RKO (cell line): ENCODE measurements at places on chromosomes 12 and 14.

DNA sequence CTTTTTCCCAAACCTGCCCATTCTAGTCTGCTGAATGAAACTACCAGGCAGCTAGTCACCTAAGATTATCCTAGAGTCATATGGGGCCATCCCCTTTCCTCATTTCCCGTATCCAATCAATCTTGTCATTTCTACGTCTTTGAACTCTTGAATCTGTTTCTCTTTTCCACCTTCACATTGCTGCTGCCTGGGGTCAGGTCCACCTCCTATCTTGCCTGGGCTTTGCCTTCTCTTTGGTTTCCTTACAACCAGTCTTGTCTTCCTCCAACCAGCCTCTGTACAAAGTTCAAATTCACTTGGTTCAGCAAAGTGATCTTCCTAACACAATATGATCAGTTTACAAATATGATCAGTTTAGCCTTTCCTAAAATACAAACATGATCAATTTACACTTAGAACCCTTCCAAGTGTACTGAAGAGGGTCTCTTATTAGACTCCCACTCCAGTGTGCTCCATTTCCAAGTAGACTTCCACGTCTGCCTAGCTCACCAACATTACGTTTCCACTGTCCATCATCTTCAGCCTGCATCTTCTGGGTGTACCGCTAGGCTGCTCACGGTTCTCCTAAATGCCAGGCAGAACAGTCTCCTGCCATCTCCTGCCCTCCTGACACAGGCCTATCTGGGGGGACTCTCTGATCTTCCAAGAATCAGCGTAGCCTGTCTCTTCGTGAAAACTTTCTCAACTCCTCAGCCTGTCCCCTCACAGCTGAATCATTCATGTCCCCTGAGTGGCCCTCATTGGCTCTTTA lies 4.1 kb upstream of the ACVR1B start:
- no peak for DNase-seq

- no peak for DNase-seq
Observed at GRCh38 chr12:65755596-65755978, 68.7 kb upstream of the HMGA2 start.

DNA sequence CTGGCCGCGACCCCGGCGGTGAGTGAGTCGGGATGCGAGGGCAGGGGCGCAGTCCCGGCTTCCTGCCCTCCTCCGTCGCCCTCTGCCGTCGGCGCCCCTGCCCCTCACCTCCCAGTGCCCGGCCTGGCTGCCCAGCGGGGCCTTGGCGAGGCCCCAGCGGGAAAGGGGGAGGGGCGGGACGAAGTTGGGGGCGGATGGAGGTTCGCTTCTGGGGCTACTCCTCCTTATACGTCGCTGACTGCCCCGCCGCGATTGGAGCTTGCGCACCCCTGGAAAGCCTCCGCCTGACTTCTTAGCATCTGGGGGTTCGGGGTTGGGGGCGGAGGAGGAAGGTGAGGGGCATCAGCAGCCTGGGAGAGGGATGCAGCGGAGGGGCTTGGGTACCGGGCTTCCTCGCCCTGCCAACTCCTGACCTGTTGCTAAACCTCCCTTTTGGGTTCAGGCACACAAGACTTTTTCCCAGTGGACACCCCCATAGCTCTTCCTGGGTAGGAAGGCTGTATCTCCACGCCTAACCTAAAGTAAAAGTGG lies 406 bp downstream of the TMEM263 start:
- DNase-seq: peak; percentile 75

GRCh38 chr14:77640756-77641533 lies 24.5 kb upstream of the SPTLC2 start:
- DNase-seq: no peak

DNA sequence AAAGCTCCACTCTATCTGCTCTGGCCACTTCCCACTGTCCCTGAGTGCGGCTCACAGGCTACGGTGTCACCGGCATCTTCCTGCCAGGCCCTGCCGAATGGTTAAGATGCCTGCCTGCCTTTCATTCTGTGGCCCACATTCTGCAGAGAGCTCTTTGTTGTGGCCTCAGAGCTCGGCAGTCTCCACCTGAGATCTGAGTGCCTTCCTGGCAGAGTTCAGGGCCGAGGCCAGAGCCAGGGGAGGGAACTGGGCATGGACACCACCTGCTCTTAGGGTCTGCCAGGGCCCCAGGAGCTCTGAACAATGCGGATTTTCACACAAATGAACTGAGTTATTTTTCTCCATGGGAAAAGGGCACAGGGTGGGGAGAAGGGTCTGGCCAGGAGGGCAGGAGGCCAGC lies 127.2 kb downstream of the RBM19 start:
- no peak for DNase-seq

DNA sequence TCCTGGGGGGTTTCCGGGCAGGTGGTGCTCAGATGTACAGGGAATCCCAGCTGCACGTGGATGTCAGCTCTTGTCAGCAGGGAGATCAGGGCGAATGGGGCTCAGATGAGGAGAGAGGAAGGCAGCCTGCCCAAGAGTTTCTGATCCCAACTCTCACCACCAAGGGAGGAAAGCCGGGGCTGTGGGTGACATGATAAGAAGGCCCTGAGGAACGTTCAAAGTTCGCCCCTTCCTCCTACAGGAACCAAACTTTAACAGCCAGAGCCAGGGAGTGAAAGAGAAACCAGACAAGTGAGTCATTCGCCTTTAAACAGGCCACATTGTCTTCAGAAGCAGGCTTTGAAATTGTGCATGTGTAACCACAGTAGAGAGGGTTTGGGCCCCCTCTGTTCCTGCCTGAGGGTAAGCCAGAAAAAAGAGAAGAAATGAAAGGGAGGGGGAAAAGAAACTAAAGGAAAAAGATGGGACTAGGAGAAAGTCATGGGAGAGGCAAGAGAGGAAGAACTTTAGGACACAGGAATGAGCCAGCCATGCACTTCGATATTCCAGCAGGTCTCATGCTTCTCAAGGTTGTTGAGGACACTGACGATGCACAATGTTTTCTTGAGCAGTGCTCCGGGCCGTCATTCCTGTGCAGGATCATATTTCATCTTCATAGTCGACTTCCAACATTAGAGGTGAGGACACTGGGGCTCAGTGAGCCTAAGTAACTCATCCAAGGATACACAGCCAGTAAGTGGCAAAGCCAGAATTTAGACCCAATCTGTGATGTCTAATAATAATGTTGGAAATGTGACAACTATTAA lies 691.4 kb upstream of the TBX3 start:
- DNase-seq: no peak

- DNase-seq: peak; percentile 48
Observed at GRCh38 chr14:22391908-22392565, 197.0 kb downstream of the DAD1 start.

DNA sequence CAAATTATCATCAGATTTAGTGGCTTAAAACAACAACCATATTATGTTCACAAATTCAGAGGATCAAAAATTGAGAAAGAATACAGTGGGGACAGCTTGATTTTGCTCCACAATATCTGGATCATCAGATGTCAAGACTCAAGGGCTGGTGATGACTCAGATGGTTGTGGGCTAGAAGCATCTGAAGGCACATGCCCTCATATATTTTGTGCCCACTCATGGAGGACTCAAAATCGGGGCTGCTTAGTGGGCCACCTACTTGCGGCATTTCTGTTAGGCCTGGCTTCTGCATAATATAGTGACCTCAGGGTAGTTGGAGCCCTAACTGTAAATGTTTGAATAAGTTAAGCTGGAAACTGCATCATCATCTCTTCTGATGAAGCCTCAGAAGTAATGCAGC lies 584.5 kb downstream of the SLC16A7 start:
- no peak for DNase-seq

- DNase-seq: no peak
Observed at GRCh38 chr14:95374239-95374997, 54.7 kb upstream of the CLMN start.

GRCh38 chr14:66043921-66044320 lies 442.2 kb upstream of the CCDC196 start:
- peak; percentile 8 for DNase-seq

- no peak for DNase-seq
Observed at GRCh38 chr14:103897075-103897947, 30.9 kb upstream of the TDRD9 start.

- DNase-seq: no peak
Observed at GRCh38 chr12:84825149-84825548, 87.5 kb downstream of the SLC6A15 start.

DNA sequence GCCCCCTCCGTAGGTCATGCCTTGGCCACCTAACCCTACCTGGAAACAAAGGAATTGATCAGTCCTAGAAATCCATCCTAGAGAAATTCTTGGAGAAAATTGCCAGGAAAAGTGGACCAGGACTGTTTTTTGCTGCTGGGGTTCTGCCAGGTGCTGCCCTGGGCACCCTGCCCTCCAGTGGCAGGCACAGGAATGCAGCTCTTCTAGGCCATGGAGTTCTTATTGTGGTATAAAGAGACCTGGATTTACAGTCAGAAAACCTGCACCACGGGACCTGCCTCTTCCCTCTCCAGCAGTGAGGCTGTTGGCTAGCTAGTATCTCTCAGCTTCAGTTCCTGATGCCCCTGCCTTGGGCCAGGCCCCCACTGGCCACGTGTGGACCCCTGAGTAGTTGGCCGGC lies 59.7 kb downstream of the SLC24A4 start:
- peak; percentile 32 for DNase-seq

DNA sequence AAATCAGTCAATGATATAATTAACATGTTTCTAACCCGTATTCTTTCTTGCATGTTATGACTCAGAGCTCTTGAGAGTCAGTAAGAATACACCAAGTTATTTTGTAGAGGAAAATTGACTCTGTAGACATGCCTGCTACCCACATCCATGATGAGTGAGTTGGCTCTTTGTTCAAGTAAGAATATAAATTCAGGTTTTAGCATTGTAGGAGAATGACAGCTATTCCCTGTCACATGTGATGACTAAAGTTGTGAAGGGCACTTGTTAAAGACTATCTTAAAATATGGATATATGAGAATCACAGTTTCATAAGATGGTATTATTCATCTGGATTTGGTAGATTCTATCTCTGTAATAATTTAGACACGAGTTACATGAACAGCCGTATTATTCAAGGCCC lies 209.1 kb downstream of the CCDC59 start:
- no peak for DNase-seq

DNA sequence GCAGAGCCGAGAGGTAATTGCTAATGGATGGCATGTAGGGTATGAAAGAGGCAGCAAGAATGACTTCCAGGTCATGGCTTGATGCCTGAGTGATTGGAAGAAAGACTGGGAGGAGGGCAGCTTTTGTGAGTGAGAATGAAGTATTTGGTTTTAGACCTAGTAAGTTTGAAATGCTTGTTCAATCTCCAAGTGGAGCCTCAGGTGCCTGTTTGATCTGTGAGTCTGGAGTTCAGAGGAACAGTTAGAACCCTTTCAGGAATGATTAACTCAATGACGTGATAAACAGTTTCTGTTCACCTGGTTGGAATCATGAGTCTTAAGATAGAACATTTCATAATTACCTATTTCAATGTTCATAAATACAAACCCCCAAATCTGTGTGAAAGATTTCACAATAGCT lies 10.4 kb downstream of the KCNJ8 start:
- no peak for DNase-seq

DNA sequence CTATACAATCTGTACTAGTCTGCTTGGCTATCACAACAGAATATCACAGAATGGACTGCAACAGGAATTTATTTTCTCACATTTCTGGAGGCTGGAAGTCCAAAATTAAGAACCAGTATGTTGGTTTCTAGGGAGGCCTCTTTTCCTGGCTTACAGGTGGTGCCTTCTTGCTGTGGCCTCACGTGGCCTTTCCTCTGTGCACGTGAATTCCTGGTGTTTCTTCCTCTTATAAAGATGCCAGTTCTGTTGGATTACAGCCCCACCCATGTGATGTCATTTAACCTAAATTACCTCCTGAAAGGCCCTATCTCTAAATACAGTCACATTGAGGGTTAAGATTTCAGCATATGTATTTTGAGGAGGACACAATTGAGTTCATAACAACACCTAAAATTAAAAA lies 32.1 kb upstream of the C2CD5 start:
- DNase-seq: no peak

DNA sequence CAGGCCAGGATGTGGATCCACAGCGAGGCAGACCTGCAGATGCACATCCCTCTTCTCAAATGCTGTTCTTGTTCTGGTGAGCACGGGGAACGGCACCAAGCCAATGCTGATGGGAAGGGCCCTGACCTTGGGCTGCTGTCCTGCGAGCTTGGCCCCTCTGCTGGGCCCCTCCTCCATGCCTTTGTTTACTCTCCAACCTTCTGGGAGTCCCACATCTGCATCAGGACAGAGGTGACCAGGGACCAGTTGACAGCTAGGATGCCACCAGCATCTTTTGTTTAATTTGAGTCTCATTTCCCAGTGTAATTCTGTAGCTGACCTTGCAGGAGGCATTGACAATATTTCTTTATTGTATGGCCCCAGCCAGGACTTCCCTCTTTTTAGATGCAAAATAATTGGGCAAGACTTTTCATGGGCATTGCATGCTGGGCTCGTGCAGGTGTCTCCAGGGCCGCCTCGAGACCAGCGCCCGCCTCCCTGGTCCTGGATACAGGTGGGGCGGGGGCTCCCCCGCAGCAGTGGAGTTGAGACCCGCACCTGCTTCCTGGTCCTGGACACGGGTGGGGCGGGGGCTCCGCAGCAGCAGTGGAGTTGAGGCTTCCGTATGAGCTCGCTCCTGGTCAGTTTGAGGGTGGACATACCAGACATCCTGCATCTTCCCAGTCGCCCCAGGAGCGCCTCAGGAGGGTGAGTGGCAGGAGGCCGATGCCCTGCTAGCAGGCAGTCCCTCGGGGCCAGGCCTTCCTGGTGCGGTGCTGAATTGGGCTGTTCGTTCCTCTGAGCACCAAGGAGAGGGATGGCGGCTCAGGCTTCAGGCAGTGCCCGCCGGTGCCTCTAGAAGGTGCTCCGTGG lies 11.4 kb downstream of the PACS2 start:
- no peak for DNase-seq

DNA sequence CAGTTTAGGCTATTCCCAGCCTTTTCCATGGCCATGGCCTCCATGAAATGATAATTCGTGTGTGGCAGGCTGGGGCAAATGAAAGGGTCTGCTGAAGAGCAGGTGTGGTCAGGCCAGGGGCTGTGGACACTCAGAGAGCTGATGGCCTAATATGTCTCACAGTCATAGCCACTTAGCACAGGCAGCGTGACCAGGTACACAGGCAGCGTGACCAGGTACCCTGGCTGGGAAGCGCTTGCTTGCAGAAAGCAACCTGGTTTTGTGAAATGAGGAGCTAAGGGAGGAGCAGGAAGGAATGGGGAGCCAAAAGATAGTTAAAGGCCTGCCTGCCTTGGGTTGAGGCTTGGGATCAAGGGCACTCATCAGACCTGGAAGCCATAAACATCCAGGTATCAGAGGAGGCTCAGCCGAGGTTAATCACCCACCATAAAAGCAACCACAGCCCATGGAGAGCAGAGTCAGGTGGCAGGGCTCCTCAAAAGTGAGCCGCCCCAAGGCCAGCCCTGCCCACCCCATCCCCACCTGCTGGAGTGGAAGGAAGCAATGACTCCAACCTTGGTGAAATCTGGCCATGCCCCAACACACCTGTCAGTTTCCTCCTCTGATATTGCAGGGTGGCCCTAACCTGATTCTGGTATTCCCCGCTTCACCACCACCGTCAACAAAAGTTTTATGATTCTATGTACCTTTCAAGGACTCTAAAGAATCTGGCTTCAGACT lies 8.0 kb upstream of the KRT8 start:
- DNase-seq: no peak

GRCh38 chr14:105337966-105338741 lies 23.6 kb downstream of the PACS2 start:
- no peak for DNase-seq

- DNase-seq: no peak
Observed at GRCh38 chr12:95215949-95216348, 1.3 kb downstream of the FGD6 start.

- no peak for DNase-seq
Observed at GRCh38 chr14:49483268-49483667, 102.9 kb downstream of the RPS29 start.
